CD4-positive, alpha-beta T cell (primary cell): ENCODE measurements at places on chromosomes 3 and 15.

DNA sequence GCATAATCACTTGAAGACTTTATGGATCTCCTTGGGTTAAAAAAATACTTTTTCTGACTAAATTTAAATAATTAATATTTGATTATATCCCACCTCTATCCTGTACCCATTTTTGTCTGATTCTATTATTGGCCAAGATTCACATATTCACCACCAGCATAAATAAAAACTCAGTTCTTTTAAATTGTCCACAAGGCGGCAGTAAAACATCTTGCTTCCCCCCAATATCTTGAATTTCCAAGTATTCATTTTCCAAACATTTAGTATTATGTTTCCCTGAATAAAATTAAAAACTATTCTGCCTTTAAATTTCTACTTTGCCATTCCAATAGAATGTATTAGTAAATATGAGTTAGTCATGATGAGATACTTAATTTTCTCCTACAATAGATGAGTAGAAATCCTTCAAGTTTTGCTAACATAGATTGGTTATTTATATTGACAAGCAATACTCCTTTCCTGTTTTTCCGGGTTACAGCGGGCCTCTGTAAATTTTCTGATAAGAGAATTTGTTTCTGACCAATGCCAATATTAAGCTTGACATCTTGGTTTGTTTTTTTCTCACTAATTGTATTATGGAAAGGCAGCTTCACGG lies 218.7 kb upstream of the MDFIC2 start:
- peak; percentile 20 for DNase-seq

DNA sequence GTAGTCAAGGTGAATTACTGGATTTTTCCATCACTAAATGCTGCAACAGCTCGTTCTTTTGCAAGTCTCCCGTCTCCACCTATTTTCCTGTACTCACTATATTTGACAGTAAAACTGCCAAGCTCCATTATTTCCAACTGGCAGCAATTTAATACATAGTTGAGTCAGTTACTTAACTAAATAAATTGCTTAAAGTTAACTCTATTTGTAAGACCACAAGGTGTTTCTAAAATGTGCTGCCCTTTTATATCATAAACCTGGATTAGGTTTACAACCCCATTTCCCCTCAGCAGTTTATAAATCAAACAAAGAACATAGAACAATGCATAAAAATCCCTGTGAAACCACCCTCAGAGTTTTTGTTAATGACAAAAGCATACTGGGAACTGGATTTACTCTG lies 211.4 kb upstream of the DPH6 start:
- DNase-seq, result no peak

DNA sequence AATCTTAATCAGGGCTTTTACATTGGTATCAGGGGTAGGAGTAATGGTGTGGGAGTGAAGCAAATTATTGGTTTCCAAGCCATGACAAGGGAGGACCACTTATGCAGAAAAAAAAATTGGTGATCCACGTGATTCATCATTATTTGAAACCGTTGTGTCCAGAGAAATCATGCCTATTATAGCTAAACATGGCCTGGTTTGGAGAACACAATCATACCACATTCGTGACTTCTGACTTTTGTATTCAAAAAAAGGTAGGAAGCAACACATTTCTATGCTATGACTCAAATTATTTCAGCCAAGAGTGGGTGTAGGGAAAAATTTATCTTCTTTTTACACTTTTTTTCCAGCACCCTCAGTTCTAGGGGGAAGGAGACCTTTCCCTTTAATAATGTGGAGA lies 924.3 kb upstream of the GBE1 start:
- DNase-seq, result no peak

- no peak for DNase-seq
These were observed 57.4 kb upstream of the ICE2 start for GRCh38 chr15:60536314-60536713.

- no peak for DNase-seq
These were observed 48.3 kb upstream of the CGNL1 start for GRCh38 chr15:57327985-57328471.

DNA sequence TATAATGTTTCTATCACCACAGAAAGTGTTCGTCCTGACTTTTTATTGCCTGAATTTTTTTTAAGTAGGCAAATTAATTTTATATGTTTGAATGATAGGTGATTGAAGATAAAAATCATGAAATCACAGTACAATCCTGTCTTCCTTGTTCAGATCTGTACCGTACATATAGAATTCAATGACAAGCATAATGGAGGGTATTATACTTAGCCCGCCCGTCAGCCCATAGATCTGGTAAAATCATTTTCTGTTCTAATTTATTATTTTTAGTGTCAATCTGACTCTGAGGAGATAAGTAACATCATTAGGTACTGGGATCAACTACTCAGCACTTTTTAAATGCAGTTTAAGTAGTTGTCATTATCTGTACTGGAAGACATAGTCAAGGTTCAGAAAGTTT lies 269.9 kb downstream of the NR2F2 start:
- DNase-seq, result no peak

GRCh38 chr3:65979162-65979561 lies 59.6 kb downstream of the MAGI1 start:
- no peak for DNase-seq

GRCh38 chr3:196138482-196139254 lies 56.8 kb upstream of the TFRC start:
- no peak for DNase-seq

DNA sequence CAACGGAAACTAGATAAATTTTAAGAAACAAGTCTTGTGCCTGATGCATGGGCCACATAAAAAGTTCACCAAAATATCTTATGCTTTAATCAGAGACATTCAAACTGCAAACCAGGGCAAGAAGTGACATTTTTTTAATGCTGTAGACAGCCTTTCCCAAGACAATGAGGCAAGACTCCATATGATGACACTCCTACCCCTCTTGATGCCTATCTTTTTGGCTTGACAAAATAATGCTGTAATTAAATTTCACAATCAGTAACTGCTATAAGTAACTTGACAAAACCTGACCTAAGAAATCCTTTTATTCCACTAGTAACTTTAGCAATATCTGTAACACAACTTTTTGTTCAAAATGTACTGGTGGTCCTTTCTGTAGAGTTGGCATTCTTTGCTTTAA lies 48.7 kb downstream of the ECT2 start:
- DNase-seq, result no peak

DNA sequence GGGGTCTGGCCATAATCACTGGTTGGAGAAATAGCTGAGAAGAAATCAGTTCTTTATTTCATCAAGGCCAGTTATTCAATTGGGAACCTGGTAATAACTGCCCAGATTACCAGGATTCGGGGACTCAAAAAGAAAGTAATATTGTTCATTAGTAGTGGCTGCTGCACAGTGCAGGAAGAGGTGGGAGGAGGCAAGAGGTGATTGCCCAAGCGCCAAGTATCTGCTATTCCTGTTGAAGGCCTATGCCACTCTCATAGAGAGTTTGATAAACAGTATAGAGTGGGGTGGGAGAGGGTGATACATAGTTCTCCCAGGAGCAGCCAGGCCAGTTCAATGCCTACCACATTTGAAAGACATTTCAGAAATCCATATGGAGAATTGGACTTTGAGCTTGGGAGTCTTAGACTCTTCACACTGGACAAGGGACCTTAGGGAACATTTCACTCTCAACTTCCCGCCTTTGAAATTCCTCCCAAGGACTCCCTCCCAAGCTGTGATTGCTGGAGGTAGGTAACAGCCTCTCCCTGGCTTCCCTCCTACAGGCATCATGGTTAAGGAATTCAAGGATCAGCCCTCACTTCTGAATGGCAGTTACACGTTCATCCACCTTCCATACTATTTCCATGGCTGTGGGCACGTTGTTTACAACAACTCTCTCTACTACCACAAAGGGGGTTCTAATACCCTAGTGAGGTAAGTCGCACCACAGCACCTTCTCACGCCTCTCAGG lies 59.8 kb downstream of the GLDN start:
- no peak for DNase-seq

- DNase-seq, result no peak
These were observed 21.8 kb upstream of the ANKRD28 start for GRCh38 chr3:15819576-15819975.

GRCh38 chr15:77104155-77104554 lies 33.2 kb upstream of the TSPAN3 start:
- no peak for DNase-seq

- no peak for DNase-seq
These were observed 31.1 kb downstream of the CYP11A1 start for GRCh38 chr15:74336061-74337005.

- no peak for DNase-seq
These were observed 105.7 kb downstream of the ZNF385D start for GRCh38 chr3:21645121-21645897.

GRCh38 chr15:63018639-63019038 lies 23.9 kb upstream of the TPM1 start:
- no peak for DNase-seq

- no peak for DNase-seq
These were observed 14.2 kb upstream of the CLEC3B start for GRCh38 chr3:45011756-45012508.

DNA sequence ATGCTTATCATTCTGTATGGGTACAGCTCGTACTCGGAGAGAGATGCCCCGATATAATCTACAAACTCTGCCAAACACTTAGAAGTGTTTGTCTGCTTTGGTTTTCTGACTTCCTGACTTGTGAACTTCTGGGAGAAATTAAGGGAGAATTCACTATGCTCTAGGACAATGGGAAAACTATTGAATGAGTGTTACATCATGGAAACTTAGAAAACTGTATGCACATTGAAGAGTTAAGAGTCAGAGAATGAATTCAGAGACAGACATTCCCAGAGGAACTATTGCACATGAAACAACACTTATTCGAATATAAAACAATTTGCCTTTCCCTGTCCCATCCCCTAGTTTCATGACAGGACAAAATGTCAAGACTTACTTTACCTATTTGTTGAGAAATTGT lies 57.8 kb downstream of the DTWD1 start:
- no peak for DNase-seq
